ENCODE measurements at places on chromosomes 12 and 14.

- peak; percentile 68 for DNase-seq
These were observed 14.3 kb upstream of the ARMH4 start for GRCh38 chr14:58166005-58166983.

- no peak for DNase-seq
These were observed 59.9 kb downstream of the BMP4 start for GRCh38 chr14:53896726-53897125.

GRCh38 chr14:100011628-100012325, 53.4 kb upstream of the EVL start:
- DNase-seq, result no peak

- no peak for DNase-seq
These were observed 2.0 kb downstream of the EEA1 start for GRCh38 chr12:92927055-92927435.

DNA sequence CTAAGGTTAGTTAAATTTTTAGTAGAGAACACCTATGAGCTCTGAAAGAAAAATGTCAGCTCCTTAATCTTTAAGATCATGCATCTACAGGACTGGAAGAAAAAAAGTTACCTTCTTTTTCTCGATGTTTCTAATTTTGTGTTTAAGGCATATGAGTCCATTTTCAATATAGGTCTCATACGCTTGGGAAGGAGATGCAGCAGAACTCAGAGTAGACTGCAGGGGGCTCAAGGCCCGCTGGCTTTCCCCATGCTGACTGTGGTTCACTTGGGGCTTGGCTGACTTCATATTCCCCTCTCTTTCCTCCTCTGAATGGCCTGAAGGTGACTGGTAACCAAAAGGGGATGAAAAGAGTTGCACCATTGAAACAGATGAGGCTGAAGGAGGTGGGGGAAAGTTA, 1.5 kb downstream of the CAPRIN2 start:
- DNase-seq, result no peak

- DNase-seq, result no peak
These were observed 108.9 kb downstream of the PTCSC3 start for GRCh38 chr14:36067428-36068187.

DNA sequence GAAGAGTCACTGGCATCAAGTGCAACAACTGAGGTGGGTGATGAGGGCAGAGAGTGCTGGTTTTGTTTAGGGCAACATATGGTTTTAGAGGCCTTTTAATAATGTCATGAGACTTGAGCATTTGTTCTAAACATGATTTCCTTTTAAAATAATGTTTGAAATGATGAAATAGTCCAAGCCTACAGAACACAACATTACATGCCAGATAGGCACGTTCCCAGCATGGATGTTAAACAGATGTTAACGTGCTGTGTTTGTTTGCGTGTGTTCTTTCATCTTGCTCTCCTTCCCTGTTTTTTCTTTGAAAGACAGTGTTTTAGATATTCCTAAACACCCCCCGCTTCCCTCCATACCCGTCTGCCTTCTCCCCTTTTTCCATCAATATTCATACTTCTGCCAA, 82.3 kb downstream of the RGS6 start:
- no peak for DNase-seq

GRCh38 chr12:84803661-84804060, 108.9 kb downstream of the SLC6A15 start:
- DNase-seq, result no peak

- DNase-seq, result no peak
These were observed 1.6 kb downstream of the FMNL3 start for GRCh38 chr12:49705479-49706134.

DNA sequence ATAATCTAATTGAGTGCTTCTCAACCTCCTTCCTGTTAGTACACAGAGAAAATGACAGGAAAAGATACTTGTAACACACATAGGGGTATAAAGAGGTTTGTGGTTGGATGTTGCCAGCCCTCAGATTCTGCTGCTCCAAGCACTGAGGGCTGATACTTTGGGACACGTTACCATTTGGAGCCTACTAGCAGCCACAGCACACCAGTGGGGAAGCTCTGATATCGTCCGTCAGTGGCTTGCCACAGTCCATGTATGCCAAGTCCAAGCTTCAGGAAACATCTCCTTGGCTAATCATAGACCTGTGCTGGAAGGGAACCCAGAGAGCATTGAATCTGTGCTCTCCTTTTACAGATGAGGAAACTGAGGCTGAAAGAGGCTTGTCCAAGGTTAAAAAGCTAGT, 22.3 kb downstream of the B4GALNT3 start:
- no peak for DNase-seq

- DNase-seq, result no peak
These were observed 9.0 kb downstream of the KCTD10 start for GRCh38 chr12:109467978-109468676.

DNA sequence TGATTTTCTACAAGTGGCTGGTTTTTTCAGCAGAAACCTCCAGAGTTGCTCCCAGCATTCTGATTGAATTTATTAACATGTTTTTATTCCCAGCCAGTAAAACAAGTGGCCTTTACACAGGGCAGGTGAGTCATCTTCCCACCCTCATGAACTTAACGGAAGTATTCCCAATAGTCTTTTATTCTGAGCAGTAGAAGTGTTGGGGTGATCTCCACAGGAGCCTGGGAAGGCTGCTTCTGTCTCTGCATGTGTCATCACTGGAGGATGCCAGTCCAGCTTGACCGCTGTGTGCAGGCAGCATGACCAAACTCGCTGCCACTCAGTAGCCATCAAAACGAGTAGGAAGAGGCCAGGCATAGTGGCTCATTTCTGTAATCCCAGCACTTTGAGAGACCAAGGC, 13.4 kb upstream of the DNAH10 start:
- DNase-seq, result no peak

DNA sequence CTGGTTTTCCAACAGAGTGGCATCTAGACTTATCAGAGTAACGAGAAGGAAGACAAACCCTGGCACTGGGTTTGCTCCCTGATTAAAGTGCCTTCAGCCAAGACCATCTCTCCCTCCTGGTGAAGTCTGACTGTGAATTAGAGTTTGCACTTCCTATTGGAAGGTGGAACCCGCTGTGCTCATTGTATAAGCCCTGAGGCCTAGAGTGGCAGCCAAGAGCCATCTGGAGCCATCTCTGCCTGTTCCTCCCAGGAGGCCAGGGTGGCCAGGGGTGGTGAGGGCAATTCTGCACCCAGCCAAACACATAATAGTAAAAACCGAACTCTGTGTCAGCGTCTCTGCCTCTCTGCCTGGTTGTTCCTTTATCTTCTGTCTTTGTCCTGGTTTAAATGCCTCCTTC, 25.0 kb downstream of the MFAP5 start:
- no peak for DNase-seq

DNA sequence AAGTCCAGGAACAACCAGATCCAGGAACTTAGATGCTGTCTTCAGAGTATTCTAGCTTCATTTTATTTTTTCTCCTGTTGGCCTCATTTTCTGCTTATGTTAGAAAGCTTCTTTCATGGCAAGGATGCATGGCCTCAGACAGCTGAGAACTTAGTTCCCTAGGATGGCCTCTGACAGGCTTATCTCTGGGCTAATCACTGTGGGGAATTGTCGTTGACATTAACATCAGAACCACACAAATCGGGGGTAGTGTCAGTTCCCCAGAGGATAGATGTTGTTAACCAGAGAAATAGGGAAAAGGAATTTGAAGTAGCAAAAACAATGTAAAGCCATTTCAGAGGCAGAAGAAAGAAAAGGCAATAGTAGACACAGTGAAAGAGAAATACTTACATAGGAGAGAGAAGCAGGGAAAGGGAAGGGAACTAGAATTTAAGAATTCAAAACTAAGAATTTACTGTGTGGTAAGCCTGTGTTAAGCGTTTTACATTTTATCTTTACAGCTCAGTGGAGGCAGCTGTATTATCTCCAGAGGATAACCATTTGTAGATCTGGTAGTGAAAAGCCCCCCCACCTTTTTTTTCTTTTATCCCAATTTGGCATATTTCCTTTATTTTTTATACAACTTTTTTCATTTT, 21.8 kb downstream of the FUT8 start:
- no peak for DNase-seq

- DNase-seq, result no peak
These were observed 27.1 kb upstream of the CDK17 start for GRCh38 chr12:96427269-96427729.

DNA sequence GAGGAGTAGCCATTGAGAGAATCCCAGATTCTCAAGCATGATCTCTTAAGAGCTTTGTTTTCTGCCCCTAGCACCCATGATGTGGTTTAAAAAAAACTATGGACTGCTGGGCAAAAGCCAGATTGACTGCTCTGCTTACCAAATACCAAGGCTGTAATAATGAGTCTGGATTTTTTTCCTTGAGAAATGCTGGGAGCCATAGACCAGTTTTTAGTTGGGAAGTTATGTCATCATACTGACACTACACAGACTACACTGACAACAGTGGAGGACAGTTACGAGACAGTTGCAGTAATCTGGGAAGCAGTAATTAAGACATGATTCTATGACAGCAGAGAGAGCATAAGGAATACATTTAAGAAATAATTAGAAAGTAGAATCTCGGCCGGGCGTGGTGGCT, 35.8 kb downstream of the SPATA7 start:
- DNase-seq, result no peak

Data from activated CD8-positive, alpha-beta memory T cell treated with anti-CD3 and anti-CD28 coated beads for 1 hour (primary cell).